ENCODE measurements at places on chromosomes 2 and 18. TPM values are rescaled to one million over a fixed set of nuclear protein-coding genes. Genes with fewer than 3 reads are reported as not detected.

GRCh38 chr2:51778806-51779205 lies 746.9 kb upstream of the NRXN1 start:
- no peaks in the 10 kb centered on the region for H3K36me3 ChIP-seq
- H3K4me1 ChIP-seq: no peaks in the 10 kb centered on the region
- no peak overlapping the region for H3K4me3 ChIP-seq
- DNase-seq: no peak

- H3K27me3 ChIP-seq: peaks cover 5% of the 10 kb centered on the region
- no peaks in the 10 kb centered on the region for H3K36me3 ChIP-seq
- no peak overlapping the region for H3K4me3 ChIP-seq
- peaks cover 10% of the 10 kb centered on the region for H3K4me1 ChIP-seq
These were observed 29.9 kb downstream of the LOXHD1 start for GRCh38 chr18:46627136-46627535.

The IL1A gene
- total RNA-seq: not detected

DNA sequence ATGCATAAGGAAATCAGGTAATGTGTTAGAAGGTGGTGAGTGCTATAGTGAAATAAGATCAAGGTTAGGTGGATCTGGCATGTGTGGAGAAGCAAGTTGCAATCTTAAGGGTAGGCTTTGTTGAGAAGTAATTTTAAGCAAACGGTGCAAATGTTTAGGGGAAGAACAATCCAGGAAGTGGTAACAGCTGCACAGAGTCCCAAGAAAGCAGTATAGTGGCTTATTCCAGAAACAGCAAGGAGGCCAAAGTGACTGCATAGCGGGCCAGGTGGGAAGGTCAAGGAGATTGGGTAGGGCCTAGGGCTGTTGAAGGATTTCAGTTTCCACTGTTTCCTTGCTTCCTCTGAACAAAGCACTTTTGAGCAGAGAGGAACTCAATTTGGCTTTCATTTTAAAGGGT lies 30.0 kb upstream of the RAB1A start:
- no peak for DNase-seq
- H3K4me3 ChIP-seq: no peak overlapping the region
- H3K27ac ChIP-seq: no peak overlapping the region
- H3K27me3 ChIP-seq: no peaks in the 10 kb centered on the region
- peaks cover 8% of the 10 kb centered on the region for H3K4me1 ChIP-seq
- H3K36me3 ChIP-seq: no peaks in the 10 kb centered on the region

DNA sequence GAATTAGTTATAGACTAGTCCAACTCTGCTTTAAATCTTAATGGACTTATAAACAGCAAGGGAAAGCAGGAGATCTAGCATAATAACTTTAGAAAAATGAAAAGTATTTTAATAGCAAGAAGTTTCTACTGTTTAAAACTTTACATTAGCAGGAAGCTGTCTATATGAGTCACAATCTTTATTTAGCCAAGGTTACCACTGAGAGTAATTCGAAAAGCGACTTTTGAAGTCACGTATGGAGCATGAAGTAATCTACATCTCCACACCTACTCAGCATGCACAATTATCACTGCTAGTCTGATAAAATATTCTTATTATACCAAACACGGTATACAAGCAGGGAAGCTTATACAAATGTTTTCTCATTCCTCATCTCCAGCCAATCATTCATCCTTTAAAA lies 515.4 kb upstream of the SOX11 start:
- no peak overlapping the region for H3K4me3 ChIP-seq
- DNase-seq: no peak
- H3K36me3 ChIP-seq: no peaks in the 10 kb centered on the region
- H3K27ac ChIP-seq: no peak overlapping the region
- no peaks in the 10 kb centered on the region for H3K27me3 ChIP-seq

DNA sequence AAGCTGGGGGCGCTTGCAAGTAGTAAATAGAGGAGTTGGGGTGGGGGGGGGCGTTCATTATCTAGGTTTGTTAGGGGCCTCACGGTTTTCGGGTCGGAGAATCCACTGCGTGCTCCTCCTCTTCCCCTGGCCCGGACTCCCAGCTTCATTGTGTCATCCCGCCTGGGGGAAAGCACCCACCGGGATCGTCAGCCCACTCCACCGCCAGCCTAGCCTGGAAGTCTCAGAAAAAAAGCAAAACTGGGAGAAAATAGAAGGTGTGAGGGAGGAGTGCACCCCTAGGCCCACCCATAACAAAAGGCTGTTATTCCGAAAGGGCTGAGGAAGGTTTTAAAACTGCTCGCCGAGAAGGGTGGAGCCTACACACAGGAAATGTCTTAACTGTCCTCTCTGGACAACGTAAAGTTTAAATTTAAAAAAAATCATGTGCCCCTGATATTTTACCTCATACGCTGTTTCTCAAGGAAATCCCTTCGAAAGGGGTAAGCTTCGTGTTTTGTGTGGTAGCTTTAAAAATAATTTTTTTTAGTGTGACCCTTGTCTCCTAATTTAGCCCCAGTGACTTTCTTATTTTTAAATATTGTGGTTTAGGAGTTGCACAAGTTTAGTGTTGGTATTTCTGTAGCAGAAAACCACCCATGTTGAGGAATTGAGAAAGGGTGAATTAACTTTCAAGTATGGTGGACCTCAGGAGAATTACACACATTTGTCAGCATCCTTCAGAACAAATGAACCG lies 104.2 kb downstream of the SPTBN1 start:
- no peaks in the 10 kb centered on the region for H3K36me3 ChIP-seq
- H3K4me3 ChIP-seq: no peak overlapping the region
- H3K27me3 ChIP-seq: no peaks in the 10 kb centered on the region
- H3K4me1 ChIP-seq: peaks cover 65% of the 10 kb centered on the region
- DNase-seq: no peak
- H3K27ac ChIP-seq: peak overlapping the region; percentile 77

The ANKRD30B gene
- total RNA-seq: not detected

DNA sequence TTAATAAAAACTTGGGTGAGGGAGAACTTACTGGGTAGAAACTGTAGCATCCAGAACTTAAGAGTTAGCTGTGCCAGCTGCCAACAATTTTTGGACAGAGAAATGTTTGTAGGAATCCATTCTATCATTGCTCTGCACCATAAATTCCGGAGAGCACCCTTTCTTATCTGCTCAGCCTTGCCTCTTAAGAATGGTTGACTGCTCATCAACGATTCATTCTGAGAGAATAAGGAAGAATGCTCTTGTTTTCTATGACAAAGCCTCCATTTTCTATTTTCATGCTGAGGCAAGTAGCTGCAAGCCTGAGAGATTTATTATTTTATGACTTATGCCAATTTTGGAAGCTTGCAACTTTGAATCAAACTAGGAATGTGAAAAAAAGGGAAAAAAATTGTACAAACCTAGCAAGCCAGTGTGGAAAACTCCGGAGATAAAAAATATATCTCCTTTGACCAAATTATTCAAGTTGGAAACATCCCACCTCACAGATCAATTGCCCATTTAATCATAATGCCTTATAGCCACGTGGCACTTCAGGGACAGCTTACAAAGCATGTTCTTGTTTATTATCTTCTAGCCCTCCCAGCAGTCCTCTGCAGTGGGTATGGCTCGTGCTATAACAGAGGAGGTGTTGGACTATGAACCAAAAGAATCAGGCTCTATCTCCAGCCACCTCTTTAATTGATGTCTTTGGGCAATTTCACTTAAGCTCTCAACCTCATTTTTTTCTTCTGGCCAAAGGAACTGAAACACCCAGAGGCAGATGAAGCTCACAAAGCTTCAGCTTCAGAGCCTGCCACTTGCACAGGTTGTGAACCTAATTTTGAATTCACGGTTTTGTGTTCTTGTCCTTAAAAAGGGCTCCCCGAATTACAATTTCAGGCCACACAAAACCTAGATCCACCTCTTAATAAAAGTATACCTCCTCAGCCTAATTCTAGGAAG lies 40.9 kb upstream of the ATL2 start:
- H3K4me1 ChIP-seq: no peaks in the 10 kb centered on the region
- H3K27me3 ChIP-seq: no peaks in the 10 kb centered on the region
- no peaks in the 10 kb centered on the region for H3K36me3 ChIP-seq
- H3K27ac ChIP-seq: no peak overlapping the region
- H3K4me3 ChIP-seq: no peak overlapping the region

GRCh38 chr2:62577994-62578781 lies 72.2 kb upstream of the TMEM17 start:
- H3K4me3 ChIP-seq: no peak overlapping the region
- no peak for DNase-seq
- no peaks in the 10 kb centered on the region for H3K36me3 ChIP-seq
- H3K4me1 ChIP-seq: no peaks in the 10 kb centered on the region

The PLB1 gene
- 1.9 TPM for total RNA-seq

GRCh38 chr2:241602720-241603119 lies 34.2 kb downstream of the THAP4 start:
- H3K36me3 ChIP-seq: peaks cover 86% of the 10 kb centered on the region
- no peak for DNase-seq
- no peaks in the 10 kb centered on the region for H3K27me3 ChIP-seq
- no peak overlapping the region for H3K27ac ChIP-seq
- no peaks in the 10 kb centered on the region for H3K4me1 ChIP-seq

DNA sequence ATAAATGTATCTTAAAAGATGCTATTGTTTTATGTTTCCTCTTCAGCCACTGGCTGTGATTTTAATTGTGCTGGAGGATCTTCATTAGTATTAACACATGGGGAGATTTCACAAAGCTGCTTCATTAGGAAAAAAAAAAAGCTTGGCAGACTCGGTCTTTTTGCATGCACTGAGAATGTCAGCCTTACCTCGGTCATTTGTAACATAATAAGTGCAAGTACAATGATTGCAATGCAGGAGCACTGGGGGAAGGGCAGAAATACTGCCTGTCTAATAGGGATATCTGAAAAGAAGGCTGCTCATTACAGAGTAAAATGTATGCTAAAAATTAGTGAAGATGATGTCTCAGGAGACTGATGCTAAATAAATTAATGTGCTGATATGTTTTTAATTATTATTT lies 1.3 kb upstream of the BAZ2B start:
- no peaks in the 10 kb centered on the region for H3K27me3 ChIP-seq
- no peaks in the 10 kb centered on the region for H3K36me3 ChIP-seq
- no peak for DNase-seq
- H3K27ac ChIP-seq: no peak overlapping the region
- H3K4me3 ChIP-seq: peak overlapping the region; percentile 73
- no peaks in the 10 kb centered on the region for H3K4me1 ChIP-seq

The MC4R gene
- not detected for total RNA-seq

DNA sequence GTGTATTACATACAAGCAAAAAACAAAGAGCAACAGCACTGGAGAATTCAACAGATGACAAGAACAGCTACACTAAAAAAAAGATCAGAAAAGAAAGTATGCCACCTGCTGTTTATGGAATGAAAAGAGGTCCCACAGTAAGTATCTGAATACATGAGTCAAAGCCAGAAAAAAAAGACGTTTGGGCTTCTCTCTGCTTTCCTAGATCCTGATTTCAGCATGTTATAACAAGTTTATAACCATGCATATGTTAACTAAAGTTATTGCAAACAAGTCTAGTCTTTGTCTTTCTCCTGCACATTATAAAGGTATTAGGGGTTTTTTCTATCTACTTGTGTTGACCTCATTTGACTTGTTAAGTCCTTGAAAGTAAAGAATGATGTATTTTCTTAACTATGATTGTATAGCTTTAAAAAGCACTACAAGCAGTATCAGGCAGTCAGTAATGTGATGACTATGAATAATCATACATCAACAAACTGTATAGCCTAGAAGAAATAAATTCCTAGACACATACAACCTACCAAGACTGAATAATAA lies 108.5 kb upstream of the COL5A2 start:
- no peaks in the 10 kb centered on the region for H3K36me3 ChIP-seq
- H3K27ac ChIP-seq: peak overlapping the region; percentile 59
- no peak for DNase-seq
- H3K4me1 ChIP-seq: no peaks in the 10 kb centered on the region
- H3K27me3 ChIP-seq: no peaks in the 10 kb centered on the region
- H3K4me3 ChIP-seq: no peak overlapping the region

The CCDC142 gene
- total RNA-seq: 4.4 TPM

GRCh38 chr18:39506581-39507330 lies 1941.2 kb upstream of the CELF4 start:
- no peaks in the 10 kb centered on the region for H3K27me3 ChIP-seq
- DNase-seq: no peak
- H3K4me3 ChIP-seq: no peak overlapping the region
- H3K4me1 ChIP-seq: no peaks in the 10 kb centered on the region

- H3K27me3 ChIP-seq: no peaks in the 10 kb centered on the region
- no peak for DNase-seq
- H3K27ac ChIP-seq: no peak overlapping the region
- no peaks in the 10 kb centered on the region for H3K36me3 ChIP-seq
- H3K4me3 ChIP-seq: no peak overlapping the region
These were observed 27.4 kb upstream of the FZD7 start for GRCh38 chr2:202006301-202006700.

The PDCD1 gene
- 3.1 TPM for total RNA-seq

The RGPD8 gene
- total RNA-seq: 4.8 TPM

The NCKAP5 gene
- total RNA-seq: 6.8 TPM

DNA sequence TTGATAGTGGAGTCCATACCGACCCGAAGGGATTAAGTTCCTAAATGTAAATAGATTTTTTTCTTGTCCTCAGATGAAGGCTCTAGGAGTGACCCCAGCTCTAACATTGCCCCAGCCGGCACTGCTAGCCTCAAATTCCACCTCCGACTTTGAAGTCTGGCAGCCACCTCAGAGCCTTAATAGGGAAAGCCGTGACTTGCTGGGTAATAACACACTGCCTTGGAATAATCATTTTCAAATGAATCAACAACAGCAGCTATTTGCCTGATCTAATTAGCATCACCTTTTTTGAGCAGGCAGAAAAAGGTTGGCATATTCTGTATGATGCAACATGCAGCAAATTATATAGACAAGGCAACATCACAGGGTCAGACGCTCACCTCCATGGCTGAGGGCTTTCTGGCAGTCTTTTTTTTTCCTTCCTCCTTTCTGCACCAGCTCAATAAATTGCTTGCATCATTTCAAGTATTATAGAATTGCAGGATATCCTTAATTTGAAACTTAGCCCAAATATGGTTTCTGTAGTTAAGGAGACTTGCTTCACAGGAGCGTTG lies 276.5 kb upstream of the ATP5MC3 start:
- H3K4me1 ChIP-seq: no peaks in the 10 kb centered on the region
- no peaks in the 10 kb centered on the region for H3K36me3 ChIP-seq

- H3K27ac ChIP-seq: no peak overlapping the region
- DNase-seq: no peak
- H3K4me3 ChIP-seq: no peak overlapping the region
- no peaks in the 10 kb centered on the region for H3K27me3 ChIP-seq
- no peaks in the 10 kb centered on the region for H3K36me3 ChIP-seq
- peaks cover 36% of the 10 kb centered on the region for H3K4me1 ChIP-seq
These were observed 49.5 kb downstream of the SLC40A1 start for GRCh38 chr2:189530965-189531637.

DNA sequence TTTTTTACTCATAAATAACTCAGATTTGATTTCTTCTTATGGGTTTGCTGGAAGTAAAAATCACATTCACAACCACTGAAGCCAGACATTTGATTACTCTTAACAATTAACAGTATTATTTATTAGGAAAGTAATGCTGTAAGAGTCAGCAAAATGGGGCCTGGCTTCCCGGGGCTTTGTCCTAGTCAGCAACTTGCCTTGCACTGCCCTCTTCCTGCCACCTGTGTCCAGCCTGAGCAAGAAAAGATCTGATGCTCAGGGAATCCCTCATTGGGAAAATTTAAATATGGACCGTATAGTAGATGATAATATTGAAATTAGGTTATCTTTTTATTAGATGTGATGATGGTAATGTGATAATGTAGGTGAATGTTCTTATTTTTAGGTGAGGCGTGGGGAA lies 30.8 kb upstream of the ACYP2 start:
- no peak overlapping the region for H3K27ac ChIP-seq
- DNase-seq: no peak

- H3K4me1 ChIP-seq: peaks cover 6% of the 10 kb centered on the region
- H3K27me3 ChIP-seq: no peaks in the 10 kb centered on the region
- no peak for DNase-seq
- H3K4me3 ChIP-seq: no peak overlapping the region
These were observed 154.5 kb upstream of the NDUFV2 start for GRCh38 chr18:8948011-8948410.
